ENCODE measurements at places on chromosomes 5 and 9.

DNA sequence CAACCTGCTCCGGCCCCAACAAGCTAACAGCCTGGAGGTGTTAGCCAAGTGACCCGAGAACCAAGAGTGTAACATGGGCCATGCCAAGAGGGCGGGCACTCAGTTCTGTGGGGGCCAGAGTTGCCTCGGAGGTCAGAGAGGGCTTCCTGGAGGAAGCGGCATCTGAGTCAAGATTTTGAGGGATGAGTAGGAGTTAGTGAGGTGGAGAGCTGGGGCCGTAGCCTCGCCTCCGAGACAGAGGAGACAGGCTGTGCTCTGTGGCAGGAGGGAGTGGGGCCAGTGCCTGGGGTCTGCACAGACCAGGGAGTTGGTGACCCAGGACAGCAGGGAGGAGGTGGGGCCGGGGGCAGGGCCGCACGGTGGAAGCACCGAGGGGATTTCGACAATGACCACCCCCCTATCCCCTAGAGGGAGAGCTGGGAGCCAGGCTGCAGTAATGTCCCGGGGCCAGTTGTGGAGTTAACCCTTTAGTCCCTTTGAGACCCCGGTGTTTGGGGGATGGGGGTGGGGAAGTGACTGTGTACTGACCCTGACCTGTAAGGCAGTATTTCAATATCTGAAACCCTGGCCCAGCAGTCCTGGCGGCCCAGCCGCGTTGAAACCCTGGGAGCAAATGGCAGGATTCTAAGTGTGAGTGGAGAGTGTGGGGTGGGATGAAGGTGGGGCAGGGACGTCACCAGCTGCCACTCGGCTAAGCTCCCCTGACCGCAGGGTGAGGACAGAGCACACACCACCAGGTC lies 148.7 kb upstream of the COL5A1 start:
- DNase-seq, result no peak

DNA sequence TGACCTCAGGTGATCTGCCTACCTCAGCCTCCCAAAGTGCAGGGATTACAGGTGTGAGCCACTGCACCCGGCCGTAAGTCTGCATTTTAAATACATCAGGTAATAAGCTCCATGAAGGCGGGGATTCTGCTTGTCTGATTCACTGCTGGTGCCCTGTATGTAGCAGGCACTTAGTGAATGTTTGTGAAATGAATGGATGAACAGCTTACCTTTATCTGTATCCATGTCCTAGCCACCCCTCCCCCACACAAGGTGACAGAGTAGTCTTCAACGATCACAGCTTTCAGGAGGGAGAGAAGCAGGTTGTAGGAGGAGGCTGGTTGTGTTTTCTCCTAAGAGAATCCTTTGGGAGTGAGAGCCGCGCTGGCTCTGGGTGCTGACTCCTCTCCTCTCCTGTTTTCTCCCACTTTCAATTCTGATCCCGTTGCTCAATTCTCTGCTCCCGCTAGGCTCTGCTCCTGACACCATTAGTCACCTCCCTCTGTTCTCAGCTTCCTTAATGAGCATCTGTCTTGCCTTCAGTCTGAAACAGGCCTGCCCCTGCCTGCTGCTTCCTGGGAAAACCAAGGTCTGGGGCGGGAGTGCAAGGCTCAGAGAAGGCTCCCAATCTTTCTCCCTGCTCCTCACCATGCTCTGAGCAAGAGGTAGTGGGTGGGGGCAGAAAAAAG lies 88.8 kb upstream of the CTNNA1 start:
- no peak for DNase-seq

GRCh38 chr5:54301220-54301619 lies 9.2 kb downstream of the ARL15 start:
- DNase-seq, result no peak

DNA sequence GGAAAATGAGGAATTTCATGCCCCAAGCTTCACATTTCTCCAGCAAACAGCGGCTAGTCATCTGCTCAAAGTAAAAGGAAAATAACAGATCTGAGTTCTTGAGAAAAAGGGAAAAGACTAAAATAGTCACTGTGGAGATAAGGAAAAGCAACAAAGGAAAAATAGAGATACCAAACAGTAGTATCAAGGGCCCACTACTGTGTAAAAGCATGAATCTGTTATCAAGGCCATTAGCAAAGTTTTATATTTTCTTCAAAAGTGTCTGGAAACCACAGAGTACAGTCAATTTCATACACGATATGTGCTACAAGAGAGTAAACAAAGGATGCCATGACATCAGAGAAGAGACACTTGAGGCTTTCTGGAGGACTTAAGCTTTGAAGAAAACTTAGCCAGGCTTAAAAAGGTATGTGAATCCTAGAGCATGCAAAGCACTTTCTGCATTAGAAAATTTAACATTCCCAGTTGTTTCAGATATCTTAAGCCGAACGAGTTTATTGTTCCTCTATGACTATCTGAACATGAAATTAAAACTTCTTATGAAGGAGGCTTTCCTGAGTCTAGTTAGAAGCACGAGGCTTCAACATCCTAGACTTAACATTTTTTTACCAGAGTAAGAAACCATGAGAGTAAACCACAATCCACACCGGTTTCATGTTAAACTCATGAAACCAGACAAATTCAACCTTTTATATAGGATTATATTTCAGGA lies 1.2 kb downstream of the TTC33 start:
- no peak for DNase-seq

- no peak for DNase-seq
These were observed 143.8 kb upstream of the CCDC152 start for GRCh38 chr5:42612750-42613366.

GRCh38 chr5:35626553-35626952 lies 8.9 kb downstream of the SPEF2 start:
- DNase-seq, result no peak

GRCh38 chr5:93219641-93220145 lies 361.3 kb downstream of the NR2F1-AS1 start:
- DNase-seq, result no peak

GRCh38 chr5:150320044-150320613 lies 17.4 kb upstream of the ARSI start:
- no peak for DNase-seq

DNA sequence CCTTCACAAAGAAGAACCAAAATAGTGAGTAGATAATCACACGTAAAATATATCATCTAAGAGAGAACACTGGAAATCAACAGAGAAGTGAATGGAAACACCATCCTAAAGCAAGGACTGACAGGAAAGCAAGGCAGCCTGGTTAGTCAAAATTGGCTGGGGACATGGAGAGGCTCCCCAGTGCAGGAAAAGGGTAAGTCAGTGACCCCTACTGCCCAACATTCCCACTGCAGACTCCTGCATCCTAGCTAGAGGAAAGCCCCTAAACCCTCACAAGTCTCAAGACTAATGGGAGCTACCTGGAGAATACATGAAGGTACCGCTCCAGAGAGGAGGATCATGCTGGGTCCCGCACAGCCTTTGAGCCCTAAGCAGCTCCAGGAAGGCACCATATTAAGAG lies 60.1 kb downstream of the ZDHHC21 start:
- no peak for DNase-seq

DNA sequence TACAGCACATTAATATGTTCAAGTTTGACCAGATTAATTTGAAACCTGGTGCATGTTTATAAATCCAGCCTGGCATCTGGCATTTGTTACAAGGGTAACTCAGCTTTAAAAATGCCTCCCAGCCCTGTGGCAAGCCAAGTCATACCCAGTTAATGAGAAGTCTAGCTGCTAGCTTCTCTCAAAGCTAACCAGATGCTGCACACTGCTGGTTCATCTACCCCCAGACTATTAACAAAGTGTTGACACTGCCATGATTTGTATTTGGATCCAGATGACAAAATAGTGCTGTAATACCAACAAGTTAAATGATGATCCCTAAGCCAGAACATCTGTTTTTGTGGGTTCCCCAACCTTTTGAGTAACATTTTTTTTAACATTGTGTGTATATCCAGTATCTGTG lies 573.7 kb upstream of the DAB2 start:
- no peak for DNase-seq

DNA sequence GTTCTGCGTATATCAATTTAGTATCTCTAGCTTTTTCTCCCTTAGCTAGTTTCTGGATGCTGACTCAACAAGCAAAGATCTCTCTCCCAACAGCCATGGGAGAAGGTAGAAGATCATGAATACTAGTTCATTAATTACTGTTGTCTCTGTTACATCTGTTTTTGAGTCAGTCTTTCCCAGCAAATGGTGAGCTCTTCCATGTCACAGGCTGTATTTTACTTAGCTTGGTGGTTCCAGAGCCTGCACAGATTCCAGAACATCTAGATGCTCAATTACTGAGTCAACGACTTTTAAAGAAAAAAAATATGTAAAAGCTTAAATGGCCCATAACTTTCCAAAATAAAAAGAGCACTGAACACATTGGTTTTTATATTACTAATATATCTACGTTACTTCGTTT lies 307.2 kb downstream of the NSG2 start:
- DNase-seq, result no peak

- DNase-seq, result no peak
These were observed 44.8 kb downstream of the NNT start for GRCh38 chr5:43647789-43648188.

DNA sequence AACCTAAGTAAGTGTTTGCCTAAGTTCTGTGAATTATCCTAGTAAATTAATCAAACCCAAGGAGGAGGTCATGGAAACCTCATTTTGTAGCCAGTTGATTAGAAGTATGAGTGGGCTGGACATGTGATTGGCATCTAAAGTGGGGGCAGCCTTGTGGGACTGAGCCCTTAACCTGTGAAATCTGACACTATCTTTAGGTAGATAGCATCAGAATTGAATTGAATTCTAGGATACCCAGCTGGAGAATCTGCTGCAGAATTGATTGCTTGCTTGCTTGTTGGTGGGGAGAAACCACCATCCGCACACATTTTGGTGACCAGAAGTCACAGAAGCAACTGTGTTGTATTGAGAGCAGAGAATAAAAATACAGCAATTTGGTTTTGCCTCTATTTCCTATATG lies 97.0 kb downstream of the FBXL7 start:
- DNase-seq, result no peak

GRCh38 chr5:61026004-61026403 lies 81.0 kb downstream of the NDUFAF2 start:
- no peak for DNase-seq

- DNase-seq, result no peak
These were observed 79.3 kb upstream of the SH3PXD2B start for GRCh38 chr5:172533399-172534228.

GRCh38 chr9:134987376-134987775 lies 69.7 kb upstream of the FCN1 start:
- DNase-seq, result no peak

DNA sequence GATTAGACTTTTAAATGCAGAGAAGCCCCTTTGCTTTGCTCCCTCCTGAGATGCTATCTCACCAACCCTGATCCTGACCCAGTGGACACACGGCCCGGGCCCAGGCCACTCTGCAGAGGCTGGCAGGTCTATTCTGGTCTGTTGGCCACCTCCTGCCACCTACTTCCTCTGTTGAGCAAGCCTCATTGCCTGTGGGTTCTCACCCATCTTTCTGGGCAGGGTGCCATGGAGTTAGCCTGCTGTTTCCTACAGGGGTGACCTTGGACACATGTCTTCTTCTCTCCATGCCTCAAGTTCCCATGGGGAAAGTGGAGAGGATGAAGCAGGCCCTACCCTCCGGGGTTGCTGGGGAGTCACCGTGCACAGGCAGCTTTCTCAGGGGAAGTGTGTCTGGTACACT lies 266.2 kb upstream of the IRX1 start:
- no peak for DNase-seq

- DNase-seq, result no peak
These were observed 364 bp downstream of the RPS6 start for GRCh38 chr9:19379697-19380046.

DNA sequence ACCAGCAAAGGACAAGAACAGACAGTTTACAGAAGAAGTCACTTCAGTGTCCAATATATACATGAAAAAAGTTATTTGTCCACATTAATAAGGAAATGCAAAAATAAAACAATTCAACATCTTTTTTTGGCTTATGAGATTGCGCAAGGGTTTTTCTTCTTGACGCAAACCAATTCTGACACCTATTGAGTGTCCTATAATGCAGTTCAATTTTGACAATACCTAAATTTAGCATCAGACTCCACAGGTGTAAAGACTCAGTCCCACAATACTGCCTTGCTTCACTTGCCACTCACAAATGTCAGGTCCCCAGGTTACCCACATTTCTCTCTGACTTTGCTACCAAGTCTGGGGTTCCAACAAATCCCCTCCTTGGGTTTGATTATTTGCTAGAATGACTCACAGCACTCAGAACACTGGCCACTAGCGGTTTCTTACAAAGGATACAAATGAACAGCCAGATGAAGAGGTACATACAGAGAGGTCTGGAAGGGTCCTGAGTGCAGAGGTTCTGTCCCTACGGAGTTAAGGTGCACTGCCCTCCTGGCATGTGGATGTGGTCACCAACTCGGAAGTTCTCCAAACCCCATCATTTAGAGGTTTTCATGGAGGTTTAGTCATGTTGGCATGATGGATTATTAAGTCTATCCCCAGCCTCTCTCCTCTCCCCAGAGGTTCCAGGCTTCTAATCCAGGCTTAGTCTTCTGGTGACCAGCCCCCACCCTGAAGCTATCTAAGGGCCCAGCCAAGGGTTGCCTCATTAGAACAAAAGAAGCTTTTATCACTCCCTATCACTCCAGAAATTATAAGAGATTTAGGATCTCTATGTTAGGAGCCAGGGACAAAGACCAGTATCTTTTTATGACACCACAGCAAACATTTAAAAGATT lies 27.0 kb upstream of the SLC22A5 start:
- DNase-seq, result no peak

DNA sequence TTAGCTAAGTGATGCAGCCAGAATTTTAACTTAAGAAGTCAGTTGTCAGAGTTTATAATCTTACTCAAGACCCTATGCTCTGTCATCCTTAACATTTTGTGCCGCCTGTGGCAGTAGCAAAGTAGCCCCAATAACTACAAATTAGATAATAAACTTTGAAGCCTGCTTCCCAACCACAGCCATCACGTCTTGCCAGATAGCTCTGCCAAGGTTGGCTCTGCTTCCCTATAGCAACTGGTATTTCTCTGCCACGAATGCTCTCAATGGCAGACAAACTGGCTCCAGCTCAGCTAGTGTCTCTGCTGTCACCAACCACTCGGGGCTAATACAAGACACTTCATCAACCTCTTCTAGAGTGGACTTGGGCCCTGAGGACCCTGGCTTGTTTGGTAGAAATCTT lies 576.1 kb downstream of the CDH12 start:
- DNase-seq, result no peak

GRCh38 chr5:127343866-127344265 lies 53.3 kb downstream of the MEGF10 start:
- DNase-seq, result no peak

DNA sequence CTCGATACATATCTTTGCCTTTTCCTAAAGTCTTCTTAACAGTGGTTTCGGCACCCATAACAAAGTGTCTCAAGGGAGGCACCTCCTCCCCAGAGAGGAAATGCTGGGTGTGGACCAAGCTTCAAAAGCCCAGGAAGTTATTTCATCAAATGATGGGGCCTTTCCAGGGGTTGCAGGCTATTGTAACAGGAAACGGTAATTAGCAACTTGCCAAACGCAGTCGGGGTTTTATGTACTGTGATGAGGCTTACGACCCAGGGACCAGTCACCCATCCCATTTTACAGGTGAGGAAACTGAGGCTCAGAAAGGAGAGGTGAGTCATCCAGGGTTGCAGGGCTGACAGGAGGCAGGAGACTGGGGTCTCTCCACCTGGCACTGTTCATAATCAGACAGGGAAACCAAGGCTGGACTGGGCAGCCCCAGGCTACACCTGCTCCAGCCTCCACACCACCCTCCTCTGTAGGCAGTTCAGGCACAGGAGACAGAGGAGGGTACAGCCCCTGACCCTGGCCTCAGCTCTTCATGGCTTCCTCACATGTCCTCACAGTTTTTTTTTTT lies 30.0 kb upstream of the SUSD3 start:
- DNase-seq, result no peak
